ENCODE measurements at places on chromosomes 4 and X.

GRCh38 chrX:66731398-66731797, 92.5 kb upstream of the EDA2R start:
- DNase-seq: no peak

DNA sequence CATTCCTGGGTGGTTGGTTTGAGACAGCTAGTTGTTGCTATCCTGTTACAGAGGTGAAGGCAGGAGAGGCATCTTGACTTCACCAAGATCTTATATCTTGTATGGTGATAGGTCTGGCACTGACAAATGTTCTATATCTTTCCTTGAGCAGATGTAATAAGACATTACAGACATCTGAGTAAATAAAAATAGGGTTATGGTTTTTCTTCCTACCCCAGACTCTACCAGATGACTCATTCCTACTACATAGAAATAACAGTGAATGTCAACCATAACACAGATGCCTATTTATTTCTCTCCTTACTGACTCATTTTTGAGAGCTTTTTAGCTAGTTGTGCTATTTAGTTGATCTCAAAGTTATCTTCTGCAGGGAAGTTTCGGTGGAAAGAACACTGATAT, 21.9 kb downstream of the HNRNPH2 start:
- DNase-seq: no peak

- no peak for DNase-seq
These were observed 16.3 kb downstream of the VSIG4 start for GRCh38 chrX:66023385-66024091.

- DNase-seq: peak; percentile 93
These were observed 27.5 kb upstream of the HTRA3 start for GRCh38 chr4:8241895-8242696.

DNA sequence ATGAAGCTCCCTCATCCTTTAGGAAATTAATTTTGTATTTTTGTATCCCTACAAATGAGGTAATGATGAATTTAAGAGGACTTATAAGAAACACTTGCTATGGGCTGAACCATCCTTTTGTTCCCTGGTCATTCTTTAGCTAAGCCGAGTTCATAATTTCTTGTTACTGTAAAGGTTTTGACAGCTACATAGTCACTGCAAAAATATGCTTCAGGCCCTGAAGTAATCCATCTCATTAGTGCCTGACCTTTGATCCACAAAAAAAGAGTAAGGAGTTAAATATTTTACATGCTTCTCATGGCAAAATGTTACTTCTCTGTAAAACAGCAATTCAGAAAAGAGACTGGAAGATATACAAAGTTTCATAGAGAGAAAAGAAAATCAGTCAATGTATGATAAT, 290.6 kb upstream of the SLIT2 start:
- DNase-seq: no peak

DNA sequence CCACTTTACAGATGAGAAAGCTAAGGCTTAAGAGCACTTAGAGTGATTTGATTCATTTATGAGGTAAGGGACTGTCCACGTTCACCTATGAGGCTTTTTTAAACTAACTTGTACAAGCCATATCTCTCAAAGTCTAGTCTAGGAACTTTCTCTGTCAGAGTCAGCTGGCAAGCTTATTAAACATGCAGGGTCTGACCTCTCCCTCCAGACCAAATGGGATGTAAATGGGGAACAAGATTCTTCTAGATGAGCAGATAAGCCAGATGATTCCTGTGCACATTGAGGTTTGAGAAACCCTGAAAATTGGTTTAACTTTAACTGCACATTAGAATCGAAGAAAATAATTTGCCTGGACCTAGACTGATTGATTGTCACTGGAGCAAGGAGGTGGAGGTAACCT, 160.0 kb upstream of the SPRY1 start:
- no peak for DNase-seq

DNA sequence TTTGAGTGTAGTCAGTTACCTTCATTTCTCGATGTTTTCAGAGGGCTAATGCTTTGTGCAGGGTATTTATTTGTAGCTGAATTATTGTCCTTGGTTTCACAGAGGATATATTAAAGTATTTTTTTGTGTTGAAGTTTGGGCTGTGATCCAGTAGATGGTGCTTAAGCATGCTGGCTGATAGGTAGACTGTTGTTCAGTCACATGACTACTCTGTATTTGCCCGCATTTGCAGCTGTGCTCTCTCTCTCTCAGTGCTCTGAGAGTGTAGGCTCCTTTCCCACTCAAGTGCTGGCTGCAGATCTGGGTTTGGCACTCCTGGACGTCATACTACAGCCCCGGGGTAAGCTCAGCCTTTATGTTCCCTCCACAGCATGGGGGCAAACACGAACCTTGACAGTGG, 21.7 kb downstream of the RAB40AL start:
- no peak for DNase-seq

GRCh38 chr4:150518559-150518958, 63.4 kb upstream of the MAB21L2 start:
- no peak for DNase-seq

- no peak for DNase-seq
These were observed 21.4 kb upstream of the NOX1 start for GRCh38 chrX:100895365-100896075.

- peak; percentile 45 for DNase-seq
These were observed 626.7 kb upstream of the BOD1L1 start for GRCh38 chr4:14254252-14254651.

- DNase-seq: no peak
These were observed 62.7 kb downstream of the FGFBP1 start for GRCh38 chr4:15875663-15876460.

- DNase-seq: no peak
These were observed 29.7 kb upstream of the PPP2R2C start for GRCh38 chr4:6502147-6502546.

DNA sequence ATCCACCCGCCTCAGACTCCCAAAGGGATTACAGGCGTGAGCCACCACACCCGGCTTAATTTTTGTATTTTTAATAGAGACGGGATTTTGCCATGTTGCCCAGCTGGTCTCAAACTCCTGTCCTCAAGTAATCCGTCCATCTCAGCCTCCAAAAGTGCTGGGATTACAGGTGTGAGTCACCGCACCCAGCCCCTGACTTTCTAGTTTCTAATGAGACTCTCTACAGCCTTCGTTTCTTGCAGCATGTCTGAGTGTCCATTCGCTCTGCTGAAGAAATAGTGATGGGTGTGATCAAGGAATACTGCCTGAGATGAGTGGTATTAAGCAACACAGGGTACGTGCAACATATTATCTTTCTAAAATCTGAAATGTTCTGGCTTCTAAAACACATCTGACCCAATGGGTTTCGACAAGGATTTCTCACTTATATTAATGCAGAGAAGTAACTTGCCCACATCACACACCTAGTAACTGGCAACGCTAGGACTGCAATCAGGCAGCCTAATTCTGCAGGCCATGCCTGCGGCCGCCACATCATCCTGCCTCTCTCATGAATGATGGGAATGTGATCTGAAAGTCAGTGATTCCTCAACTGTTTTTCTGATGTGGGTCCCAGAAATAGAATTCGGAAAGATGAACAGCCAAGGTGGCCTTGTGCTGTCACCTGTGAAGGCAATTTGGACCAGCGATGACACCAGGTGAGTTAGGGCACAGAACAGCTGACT, 74.3 kb downstream of the RBM47 start:
- DNase-seq: no peak

GRCh38 chrX:40467454-40467853, 113.3 kb upstream of the ATP6AP2 start:
- DNase-seq: no peak

- DNase-seq: no peak
These were observed 6.8 kb upstream of the CISD2 start for GRCh38 chr4:102862016-102862415.

DNA sequence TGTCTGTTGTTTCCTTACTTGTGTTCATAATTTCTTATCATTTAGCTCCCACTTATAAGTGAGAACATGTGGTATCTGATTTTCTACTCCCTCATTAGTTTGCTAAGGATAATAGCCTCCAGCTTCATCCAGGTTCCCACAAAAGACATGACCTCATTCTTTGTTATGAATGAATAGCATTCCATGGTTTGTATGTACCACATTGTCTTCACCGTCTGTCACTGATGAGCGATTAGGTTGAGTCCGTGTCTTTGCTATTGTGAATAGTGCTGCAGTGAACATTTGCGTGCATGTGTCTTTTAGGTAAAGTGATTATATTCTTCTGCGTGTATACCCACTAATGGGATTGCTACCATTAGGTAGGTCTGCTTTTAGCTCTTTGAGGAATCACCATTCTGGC, 624.3 kb upstream of the EPHA5 start:
- no peak for DNase-seq

- no peak for DNase-seq
These were observed 402 bp upstream of the UPRT start for GRCh38 chrX:75273483-75273882.

DNA sequence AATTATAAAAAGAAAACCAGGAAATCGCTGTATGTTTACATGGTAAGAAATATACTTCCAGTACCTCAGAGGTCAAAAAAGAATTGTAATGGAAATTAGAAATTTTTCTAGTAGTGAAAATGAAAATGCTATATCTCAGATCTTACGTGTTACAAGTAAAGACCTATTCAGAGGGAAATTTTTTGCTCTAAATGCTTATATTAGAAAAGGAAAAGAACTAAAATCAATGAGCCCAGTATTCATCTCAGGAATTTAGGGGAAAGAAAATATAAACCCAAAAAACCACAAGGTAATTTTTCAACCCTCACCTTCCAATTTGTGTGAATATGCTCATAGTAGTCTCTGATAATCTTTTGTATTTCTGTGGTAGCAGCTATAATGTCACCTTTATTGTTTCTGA, 145.6 kb downstream of the RAP1GDS1 start:
- DNase-seq: no peak

DNA sequence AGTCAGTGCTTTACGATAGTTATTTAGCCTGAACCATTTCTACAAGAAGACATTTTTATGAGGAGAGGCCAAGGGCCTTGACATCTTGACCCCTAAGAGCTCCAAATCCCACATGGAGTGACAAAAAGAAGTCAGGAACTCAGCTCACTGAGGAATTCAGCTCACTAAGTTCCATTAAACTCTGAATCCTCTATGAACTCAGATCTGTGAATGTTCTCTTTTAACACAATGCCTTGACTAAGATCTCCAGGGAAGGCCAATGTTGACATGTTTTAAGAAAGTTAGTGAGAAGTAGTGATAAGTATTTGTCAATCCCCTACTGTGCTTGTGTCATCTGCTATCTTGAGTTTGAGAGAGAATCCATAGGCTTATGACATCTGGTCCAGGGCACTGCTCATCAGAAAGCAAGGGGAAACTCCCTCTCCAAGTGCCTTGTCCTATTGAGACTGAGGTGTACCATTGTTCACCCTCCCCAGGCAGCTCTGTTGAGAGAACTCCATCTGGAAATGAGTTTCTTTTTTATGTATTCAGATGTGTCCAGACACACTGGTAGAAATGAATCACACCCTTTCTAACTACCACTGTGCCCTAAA, 68.7 kb upstream of the PCDH19 start:
- no peak for DNase-seq

DNA sequence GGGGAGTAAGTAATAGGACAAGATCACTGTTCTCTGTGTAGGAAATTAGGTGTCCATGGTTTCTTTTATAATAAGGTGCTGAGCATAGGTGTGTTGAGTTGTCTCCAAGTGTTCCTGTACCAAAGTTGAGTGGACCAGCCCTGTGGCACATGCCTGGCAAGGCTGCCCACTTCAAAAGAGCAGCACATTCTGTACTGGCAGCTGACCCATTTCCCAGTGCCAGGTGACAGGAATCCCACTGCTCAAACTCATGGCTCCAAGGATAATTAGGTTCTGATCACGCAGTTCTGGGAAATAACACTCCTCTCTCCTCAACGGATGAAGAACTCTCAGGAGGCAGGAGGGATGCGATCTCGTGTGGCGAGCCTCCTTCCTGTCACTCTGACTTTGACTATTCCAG, 12.8 kb upstream of the LGI2 start:
- DNase-seq: no peak

DNA sequence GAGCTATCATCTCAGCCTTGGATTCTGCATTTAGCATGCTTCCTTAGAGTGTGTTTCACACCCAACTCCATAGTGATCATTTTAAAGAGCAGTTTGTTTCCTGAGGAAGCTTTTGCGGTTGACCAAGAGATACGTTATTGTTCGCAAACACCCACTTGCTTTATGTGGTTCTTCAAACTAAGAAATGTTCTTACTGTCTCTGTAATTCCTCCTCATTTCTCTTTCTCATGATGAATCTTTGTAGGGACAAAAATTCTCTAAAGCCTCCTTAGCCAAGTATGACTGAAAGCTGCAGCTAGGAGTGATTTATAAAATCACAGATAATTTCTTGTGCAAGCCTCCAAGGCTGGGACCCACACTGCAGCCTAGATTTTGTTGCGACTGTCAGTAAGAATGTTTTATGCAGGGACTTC, 10.0 kb downstream of the TNIP3 start:
- no peak for DNase-seq

DNA sequence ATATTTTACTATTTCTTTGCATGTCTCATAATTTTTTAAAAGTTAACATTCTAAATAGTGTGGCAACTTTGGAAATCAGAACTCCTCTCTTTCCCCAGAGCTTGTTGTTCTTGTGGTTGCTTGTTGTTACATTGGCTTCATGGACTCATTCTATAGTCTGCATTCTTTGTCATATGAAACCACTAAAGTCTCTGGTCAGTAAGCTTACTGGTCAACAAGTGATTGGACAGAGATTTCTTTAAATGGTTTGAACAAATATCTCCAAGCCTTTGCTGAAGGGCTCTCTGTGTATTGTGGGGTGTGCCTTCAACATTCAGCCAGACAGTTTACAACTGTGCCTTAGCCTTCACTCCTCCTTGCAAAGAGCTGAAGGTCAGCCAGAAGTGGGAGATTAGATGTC, 147.2 kb downstream of the OPHN1 start:
- no peak for DNase-seq

DNA sequence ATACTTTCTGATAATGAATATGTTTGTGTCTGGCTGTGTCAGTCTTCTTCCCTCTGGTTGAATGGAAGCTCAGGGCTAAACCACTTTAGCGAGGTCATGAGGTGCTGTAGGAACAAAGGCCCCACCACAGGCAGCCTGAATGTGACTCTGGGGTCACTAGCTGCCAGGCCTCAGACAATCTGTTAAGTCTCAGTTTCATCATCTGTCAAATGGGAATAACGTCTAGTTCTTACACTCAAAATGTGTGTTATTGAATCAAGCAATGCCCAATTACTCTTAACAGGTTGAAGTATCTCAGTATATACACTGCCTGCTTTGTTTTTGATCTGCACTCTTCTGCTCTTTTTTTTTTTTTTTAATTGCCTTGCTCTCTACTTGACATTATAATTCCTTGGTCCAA, 148.6 kb downstream of the STK32B start:
- no peak for DNase-seq

- DNase-seq: no peak
These were observed 45.4 kb downstream of the ANTXR2 start for GRCh38 chr4:80027611-80028010.

DNA sequence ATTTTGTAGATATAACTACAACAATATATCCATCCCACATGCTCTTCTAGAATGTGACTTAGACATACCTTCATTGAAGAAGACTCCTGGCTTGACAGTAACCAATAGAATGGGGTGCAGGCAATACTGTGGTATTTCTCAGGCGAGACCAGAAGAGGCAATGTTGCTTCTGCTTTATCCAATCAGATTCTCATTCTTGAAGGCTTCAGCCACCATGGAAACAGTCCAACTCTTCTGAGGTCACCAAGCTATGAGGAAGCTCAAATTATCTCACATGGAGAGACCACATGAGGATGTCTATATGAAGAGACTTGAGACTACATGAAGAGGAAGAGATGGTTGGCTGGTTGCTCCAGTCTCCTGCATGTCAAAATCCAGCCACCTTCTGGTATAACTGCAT, 469.9 kb downstream of the PCDH10 start:
- DNase-seq: no peak

- DNase-seq: no peak
These were observed 1.3 kb upstream of the TET2 start for GRCh38 chr4:105145156-105145902.

GRCh38 chr4:138892483-138893407, 122.8 kb upstream of the NOCT start:
- DNase-seq: no peak

Measured in Right ventricle myocardium superior (tissue), 1 donor.